Small intestine (tissue), 16 donors: ENCODE measurements at places on chromosomes 4 and X.

- DNase-seq = no peak
Measured at GRCh38 chr4:31088600-31089230, 368.5 kb downstream of the PCDH7 start.

GRCh38 chr4:25837107-25837506 lies 25.7 kb downstream of the SEL1L3 start:
- no peak for DNase-seq

DNA sequence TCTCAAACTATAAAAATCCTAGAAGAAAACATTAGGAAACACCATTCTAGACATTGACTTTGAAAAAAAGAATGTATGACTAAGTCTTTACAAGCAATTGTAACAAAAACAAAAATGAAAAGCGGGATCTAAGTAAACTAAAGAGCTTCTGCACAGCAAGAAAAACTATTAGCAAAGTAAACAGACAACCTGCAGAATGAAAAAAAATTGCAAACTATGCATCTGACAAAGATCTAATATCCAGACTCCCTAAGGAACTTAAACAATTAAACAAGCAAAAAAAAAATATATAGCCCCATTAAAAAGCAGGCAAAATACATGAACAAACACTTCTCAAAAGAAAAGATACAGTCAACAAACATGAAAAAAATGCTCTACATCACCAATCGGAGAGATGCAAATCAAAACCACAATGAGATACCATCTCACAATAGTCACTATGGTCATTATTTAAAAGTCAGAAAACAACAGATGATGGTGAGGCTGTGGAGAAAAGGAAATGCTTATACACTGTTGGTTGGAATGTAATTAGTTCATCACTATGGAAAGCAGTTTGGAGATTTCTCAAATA lies 168.1 kb downstream of the EPHA5 start:
- DNase-seq = no peak

DNA sequence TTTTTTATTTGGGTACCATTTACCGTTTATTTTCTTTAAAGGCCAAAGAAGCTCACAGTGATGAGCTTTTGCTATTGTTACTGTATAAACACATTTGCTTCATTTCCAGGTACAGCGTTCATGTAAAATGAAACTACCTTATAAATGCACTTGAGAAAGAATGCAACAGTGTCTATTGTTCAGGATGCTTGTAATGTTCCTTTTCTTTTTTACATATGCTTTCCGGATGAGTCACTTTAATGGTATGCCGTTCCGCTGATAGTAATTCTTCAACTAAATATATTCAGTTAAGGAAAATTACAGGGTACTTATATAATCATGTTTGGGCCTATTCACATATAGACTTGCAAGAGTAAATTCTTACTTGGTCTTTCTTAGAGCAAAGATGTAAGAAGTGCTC lies 354.9 kb downstream of the RPA4 start:
- no peak for DNase-seq

DNA sequence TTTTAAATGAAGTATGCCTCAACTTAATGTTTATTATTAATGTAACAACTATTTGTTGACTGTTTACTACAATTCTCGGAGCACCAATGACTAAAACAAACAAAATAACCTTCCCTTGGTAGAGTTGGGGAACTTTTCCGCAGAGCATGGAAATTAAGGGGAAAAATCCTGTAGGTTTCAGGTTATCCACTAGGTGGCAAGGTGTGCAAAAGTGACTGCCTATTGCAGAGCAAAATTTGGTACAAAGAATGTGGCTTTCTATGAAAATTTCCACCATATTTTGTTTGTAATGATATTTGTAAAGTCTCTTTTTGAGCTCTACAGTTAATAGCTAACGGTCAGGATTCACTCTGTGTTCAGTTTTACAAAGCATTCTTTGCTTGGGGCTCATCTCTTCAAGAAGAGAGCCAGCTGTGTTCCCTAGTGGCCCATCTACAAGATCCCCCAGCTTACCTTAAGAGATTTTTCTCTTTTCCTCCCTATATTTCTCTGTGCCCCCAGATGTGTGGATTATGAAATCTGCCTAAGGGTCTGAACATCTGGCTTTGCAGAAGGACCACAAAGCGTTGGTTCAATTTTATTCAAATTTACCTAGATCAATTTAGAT lies 61.1 kb downstream of the FBXO8 start:
- DNase-seq = peak; percentile 25

DNA sequence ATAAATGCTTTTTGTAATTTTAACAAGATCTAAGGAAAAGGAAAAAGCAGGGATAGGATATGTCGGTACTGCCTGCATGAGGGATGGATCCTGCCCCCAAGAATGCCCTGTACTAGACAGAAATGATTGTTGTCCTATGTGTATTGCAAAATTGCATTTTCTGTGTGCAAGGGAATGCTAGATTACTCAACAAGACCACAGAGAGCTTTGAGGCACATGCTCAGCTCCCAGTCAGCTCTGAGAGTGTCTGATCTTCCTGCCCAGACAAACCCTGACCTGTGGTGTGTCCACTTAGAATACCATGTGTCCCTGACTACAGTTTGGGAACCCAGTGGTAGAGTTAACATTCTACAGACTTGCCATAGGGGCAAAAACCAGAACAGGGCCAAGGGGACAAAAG lies 129.2 kb upstream of the PAK3 start:
- DNase-seq = no peak
